Activated naive CD8-positive, alpha-beta T cell treated with anti-CD3 and anti-CD28 coated beads for 36 hours (primary cell): ENCODE measurements at places on chromosomes 4 and X. TPM values are rescaled to one million over a fixed set of nuclear protein-coding genes. Genes with fewer than 3 reads are reported as not detected.

- DNase-seq = no peak
These were observed 184.0 kb downstream of the UGT8 start for GRCh38 chr4:114782415-114783214.

DNA sequence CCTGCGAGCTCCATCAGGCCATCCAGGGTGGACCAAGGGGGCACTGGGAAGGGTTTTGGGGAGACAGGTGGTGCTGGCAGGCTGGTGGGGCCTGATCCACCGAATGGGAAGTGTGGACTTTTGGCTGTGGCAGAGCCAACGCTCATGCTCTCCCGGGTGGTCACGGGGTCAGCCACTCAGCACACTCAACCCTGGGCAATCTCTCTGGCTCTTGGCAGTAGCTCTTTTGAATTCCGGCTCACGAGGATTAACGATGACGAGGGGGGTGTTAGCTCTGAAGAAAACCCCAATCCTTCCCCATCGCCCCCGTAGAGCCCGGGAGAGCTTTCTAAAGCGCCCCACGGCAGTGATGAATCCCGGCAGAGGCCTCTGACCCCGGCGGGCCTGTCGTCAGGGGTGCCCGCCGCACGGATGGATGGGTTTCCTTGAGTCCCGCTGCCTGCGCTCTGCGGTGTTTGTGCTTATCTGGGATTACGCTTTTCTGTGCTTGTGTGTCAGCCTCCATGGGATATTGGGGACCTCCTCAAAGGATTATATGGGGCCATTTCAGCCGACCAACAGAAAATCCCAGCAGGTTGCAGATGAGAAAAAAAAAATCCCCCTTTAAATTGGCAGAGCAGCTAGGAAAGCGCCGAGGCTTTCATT, 156.8 kb upstream of the PSAPL1 start:
- no peak for DNase-seq

GRCh38 chr4:118894034-118894433, 5.4 kb downstream of the SYNPO2 start:
- no peak for DNase-seq

DNA sequence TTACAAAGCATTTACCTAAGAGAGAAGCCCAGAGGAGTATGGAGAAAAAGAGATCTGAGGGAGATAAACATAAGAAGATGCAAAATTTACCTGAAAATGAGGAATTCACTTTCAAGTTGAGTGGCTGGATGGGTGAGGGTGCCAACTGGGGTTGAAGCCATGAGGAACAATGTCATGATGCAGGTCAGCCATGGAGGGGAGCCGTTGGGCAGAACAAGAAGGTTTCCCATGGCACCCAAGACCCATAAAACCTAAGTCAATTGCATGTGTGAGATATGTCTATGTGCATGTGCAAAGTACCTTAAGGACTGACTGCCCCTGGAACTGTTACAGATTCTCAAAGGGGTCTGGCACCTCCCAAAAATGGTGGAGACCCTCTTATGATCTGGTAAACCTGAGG, 46.6 kb upstream of the PRRG1 start:
- no peak for DNase-seq

DNA sequence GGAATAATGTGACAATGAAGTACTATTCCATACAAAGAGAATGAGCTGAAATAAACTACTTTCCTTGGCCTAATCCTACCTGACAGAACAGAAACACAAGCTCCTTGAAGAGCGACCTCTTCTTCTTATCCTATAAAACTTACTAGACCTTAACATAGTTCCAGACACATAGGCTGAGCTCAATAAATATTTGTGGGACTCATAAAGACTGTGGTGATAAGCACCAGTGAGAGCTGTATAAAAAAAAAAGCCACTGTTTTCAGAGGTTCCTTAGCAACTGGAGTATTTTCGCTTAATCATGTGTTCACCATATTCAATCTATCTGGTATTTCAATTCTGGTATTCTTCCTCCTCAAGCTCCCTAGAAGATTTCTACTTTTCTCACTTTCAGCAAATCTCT, 1129.6 kb downstream of the STPG2 start:
- DNase-seq = no peak

- DNase-seq = no peak
These were observed 54.1 kb downstream of the GAB1 start for GRCh38 chr4:143390764-143391163.

- DNase-seq = no peak
These were observed 68.8 kb upstream of the SLC7A11 start for GRCh38 chr4:138310991-138311390.

ZNF732 gene
- total RNA-seq = not detected

DNA sequence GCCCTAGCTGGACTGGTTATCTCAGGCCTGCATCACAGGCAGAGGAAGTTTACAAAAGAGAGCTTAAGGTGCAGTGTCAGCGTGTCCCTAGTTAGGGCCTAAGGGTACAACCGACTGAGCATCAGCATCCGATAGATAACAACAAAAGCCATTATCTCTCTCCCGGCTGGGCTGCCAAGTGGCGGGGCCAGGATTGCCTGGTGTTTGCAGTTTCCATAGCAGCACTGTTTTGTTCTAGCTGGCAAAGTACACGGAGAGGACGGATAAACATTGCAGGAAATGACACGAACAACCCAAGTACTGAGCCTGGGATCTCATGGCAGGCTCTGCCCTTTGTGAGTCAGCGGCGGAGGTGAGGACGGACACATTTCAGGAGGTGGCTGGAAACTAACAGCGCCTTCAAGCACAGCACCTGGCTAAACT, 104.7 kb upstream of the NOCT start:
- DNase-seq = no peak

DNA sequence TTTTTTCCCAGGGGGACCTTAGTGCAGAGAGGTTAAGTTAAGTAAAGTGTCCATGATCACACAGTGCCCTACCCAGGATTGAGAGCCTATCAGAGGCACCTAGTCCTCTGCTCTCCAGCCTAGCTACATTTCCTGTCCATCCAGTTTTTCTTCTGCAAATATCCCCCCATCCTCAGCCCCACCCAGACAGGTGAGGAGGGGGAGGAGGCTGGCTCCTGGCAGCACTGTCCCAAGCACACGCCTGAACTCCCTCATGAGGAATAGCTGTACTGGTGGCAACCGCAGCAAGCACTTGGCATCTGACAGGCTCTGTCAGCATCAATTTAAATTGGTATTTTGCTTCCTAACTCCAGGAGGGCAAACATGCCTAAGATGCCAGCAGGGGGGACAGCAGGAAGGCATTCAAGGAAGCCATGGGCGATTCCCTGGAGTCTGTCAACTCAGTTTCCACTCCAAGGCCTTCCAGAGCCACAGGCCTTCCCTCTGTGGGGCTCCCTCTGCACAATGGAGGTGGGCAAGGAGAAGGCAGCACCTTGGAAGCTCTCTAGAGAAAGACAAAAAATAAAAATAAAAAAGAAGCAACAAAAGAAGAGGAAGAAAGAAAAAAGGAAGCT, 6.4 kb upstream of the FRMPD3 start:
- DNase-seq = no peak

CDX4 gene
- not detected for total RNA-seq

TMPRSS11D gene
- not detected for total RNA-seq

GRCh38 chrX:154059231-154059630, 38.3 kb downstream of the MECP2 start:
- DNase-seq = no peak

- DNase-seq = no peak
These were observed 855.1 kb upstream of the INTU start for GRCh38 chr4:126777649-126778048.

- DNase-seq = no peak
These were observed 1602.4 kb upstream of the ADGRL3 start for GRCh38 chr4:59597536-59598329.

C4orf46 gene
- total RNA-seq = 18.9 TPM

DNA sequence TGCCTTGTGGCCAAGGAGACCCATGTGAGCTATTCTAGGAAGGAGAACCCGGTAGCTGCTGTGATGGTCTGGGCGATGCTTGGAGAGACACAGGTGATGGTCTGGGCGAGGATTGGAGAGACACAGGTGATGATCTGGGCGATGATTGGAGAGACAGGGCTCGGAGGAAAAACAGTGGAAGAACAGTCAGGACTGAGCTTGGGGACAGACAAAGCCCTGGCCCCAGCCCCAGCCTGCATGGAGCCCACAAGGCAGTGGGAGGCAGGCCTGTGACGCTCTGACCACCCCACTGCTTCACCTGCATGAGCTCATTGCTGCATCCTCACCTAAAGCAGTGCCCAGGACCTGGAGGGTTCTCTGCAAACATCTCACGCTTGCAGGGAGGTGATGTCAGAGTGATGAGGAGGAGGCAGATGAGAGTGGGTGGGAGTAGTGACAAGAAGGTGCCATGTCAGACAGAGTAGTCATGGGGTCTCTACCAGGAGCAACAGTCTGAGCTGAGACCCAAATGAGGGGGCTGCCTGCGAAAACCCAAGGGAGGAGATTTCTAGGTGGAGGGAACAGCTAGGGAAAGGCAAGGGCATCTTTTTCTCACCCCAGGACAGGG, 35.9 kb upstream of the PSAPL1 start:
- no peak for DNase-seq

DNA sequence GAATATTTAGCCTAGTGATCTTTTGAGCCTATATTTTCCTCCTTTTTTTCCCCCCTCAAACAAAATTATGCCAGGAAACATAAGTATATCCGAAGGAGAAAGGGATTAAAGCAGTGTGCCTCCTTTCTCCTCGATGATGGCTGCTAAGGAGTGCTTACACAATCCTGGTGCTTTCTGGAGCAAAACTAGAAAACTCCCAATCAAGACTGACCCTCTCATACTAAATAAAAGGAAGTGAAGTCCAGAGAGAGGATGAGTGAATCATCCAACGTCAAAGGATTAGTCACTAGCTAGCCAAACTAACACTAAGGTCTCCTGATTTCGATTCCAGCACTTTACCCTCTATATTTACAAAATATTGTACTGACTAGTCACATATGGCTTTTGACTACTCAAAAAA, 146.8 kb downstream of the PPP3CA start:
- DNase-seq = no peak

GRCh38 chrX:140589657-140590056, 84.8 kb upstream of the SOX3 start:
- DNase-seq = no peak

- DNase-seq = no peak
These were observed 21.1 kb downstream of the NOP14 start for GRCh38 chr4:2942037-2942531.

TKTL2 gene
- total RNA-seq = not detected
